NCI-H1048 (cell line): ENCODE measurements at places on chromosomes 4 and X.

GRCh38 chrX:54494989-54495813 lies 833 bp downstream of the FGD1 start:
- DNase-seq, result no peak

GRCh38 chr4:48930654-48931053 lies 24.1 kb upstream of the OCIAD2 start:
- no peak for DNase-seq

- DNase-seq, result no peak
Observed at GRCh38 chrX:24117258-24117657, 32.3 kb upstream of the ZFX start.

GRCh38 chr4:179719766-179720450 lies 2277.7 kb upstream of the AGA start:
- DNase-seq, result no peak

GRCh38 chrX:41607264-41607832 lies 81.4 kb upstream of the GPR34 start:
- DNase-seq, result no peak

DNA sequence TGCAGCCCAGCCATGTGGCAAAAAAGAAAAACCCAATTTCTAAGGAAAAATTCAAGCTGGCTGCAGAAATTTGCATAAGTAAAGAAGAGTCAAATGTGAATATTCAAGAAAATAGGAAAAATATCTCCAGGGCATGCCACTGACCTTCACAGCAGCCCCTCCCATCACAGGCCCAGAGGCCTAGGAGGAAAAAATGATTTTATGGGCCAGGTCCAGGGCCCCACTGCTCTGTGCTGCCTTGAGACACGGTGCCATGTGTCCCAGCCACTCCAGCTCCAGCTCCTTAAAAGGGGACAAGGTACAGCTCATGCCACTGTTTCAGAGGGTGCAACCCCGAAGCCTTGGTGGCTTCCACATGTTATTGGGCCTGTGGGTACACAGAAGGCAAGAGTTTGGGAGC lies 182.7 kb upstream of the FGF16 start:
- no peak for DNase-seq

GRCh38 chr4:180727478-180727877 lies 1515.7 kb upstream of the TENM3 start:
- no peak for DNase-seq

DNA sequence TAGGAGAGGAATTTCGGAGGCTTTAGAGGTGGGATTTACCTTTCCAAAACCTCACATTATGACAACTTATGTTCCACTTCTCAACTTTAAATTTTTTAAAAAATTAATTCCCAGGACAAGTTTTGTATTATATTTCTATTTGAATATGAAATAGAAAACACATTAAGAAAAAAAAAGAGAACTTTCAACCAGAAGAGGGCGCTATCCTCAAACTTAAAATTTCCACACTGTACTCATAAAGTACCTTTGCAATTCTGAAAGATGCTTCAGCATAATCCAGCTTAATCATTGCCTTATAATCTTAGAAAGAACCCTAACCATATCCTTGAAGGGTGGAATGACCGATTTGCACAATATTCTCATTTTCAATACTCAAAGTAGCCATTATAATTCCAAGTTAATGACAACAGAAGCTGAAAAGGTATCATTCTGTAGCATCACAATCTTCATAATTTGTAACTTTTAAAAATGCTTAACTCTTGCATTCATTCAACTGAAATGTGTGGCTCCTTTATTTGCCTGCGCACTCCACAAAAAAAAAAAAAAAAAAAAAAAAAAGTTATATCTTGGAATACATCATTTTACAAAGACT lies 158.0 kb downstream of the KCNIP4 start:
- no peak for DNase-seq

GRCh38 chrX:63514569-63515080 lies 163.5 kb upstream of the SPIN4 start:
- no peak for DNase-seq

GRCh38 chrX:13793897-13794296 lies 23.0 kb downstream of the GPM6B start:
- DNase-seq, result no peak
